T follicular helper cell (primary cell): ENCODE measurements at places on chromosomes 5 and 9.

DNA sequence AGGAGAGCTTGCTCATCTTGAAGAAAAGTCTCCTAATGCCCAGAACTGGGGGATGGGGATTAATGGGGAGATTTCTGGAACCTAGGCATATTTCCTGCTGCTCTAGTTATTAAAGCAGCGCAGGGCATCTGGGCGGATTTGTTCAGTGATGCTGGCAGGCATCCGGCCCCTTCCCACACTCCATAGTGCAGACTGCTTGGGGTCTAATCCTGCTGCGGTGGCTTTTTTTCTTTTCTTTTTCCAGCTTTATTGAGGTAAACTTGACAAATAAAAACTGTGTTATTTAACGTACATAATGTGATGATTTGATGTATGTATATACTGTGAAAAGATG lies 30.7 kb downstream of the PPARGC1B start:
- DNase-seq = no peak

- no peak for DNase-seq
Measured at GRCh38 chr5:17227868-17228267, 10.4 kb downstream of the BASP1 start.

DNA sequence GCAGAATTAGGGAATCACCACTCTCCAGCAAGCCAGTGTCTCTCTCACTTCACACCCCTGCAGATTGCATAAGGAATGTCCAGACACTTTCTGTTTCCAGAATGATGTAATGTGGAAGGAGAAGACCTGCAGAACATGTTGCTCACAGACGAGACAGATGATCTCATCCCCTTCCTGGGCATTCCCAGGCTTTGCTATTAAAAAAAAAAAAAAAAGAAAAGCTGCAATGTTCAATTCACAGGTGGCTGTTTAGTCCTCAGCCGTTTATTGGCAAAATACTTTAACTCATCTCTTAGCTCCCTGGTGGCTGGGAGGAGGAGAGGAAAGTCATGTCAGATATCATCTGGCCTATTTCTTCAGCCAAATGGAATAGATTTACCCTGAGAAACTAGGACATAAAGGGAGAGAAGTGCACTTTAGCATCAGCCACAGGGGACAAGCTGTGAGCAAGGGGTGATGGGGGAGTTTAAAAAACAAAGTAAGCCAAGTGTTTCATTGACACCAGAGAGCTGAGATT lies 95.9 kb upstream of the TNC start:
- DNase-seq = no peak

DNA sequence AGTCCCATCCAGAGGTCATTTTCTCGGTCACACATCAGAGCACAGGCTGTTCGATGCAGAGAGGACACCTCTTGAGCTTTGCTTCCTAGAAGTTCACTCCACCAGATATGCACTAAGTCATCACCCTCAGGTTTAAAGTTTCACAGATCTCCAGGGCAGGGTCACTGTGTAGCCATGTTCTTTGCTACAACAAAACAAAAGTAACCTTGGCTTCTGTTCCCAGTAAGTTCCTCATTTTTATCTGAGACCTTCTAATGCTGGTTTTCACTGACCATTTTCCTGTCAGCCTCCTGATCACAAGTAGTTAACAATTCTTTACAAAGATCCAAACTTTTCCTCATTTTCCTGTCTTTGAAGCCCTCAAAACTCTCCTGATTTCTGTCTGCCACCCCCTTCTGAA lies 97.5 kb upstream of the CTSV start:
- DNase-seq = no peak

DNA sequence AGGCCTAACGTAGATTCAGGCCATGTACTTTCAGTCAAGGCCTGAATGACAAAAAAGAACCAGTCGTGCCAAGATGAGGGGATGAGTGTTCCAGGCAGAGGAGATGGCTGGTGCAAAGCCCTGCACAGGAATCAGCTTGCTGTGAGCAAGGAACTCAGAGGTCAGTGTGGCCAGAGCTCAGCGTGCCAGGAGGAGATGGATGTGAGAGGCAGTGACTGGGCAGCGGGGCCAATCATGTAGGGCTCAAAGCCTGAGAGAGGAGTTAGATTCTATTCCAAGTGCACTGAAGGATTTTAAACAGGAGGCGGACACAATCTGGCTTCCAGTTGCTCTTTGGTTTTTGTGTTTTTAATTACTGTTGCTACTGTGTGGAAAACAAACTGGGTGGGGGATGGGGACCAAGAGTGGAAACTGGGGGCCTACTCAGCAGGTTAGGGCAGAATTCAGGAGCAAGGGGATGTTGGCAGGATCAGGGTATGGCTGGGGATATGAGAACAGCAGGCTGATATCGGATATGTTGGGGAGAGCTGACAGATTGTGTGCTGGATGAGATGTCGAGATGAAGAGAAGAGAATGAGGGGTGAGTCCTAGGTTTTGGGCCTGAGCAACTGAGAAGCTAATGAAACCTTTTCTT lies 64.3 kb downstream of the ANGPTL2 start:
- DNase-seq = no peak

GRCh38 chr9:99464568-99464967 lies 242.5 kb downstream of the SEC61B start:
- no peak for DNase-seq

- DNase-seq = no peak
Measured at GRCh38 chr5:3307982-3308621, 287.5 kb upstream of the IRX1 start.

DNA sequence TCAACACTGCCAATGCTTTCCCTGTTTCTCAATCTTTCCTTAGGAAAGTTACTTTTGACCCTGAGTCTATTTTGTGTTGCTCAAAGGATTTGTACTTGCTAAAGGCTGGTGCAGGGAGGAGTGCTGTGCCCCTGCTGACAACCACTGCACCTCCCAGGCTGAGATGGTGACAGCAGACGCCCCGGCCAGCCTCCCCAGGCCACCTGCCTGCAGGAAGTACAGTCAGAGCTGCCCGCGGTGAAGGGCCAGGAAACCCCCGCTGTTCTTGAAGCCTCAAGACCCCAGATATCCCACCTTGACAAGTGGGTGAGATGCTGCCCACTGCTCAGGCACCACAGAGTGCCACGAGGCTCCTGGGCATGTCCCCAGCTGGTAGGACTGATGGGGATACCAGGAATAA lies 44.2 kb upstream of the CKMT2 start:
- DNase-seq = no peak

GRCh38 chr5:84378961-84379360 lies 5.7 kb downstream of the EDIL3 start:
- DNase-seq = no peak

GRCh38 chr5:142364251-142365145 lies 39.7 kb upstream of the SPRY4 start:
- DNase-seq = no peak

GRCh38 chr5:78527054-78527859 lies 121.3 kb downstream of the LHFPL2 start:
- DNase-seq = no peak

DNA sequence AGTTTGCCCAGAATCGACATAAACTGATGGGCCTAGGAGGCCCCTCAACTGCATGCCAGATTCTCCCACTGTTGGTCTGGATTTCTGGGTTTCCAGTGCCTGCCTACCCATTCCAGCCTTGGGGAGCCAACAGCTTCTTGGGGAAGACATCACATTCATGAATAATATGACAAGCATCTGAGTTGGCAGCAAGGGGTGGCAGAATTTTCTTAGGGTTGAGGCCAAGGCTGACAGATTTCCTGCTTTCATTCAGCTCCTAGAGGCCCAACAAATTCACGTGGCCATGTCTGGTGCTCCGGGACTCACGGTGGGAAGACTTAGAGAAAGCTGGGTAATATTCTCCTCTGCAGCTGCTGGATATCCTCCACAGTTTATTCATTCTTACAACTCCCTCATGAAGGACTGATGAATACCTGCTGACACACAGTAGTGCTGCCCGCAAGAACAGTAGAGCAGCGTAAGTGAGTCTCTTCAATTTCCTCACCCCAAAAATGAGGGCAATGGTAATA lies 305.0 kb upstream of the TNC start:
- no peak for DNase-seq

- no peak for DNase-seq
Measured at GRCh38 chr5:100826133-100826532, 76.9 kb downstream of the ST8SIA4 start.

DNA sequence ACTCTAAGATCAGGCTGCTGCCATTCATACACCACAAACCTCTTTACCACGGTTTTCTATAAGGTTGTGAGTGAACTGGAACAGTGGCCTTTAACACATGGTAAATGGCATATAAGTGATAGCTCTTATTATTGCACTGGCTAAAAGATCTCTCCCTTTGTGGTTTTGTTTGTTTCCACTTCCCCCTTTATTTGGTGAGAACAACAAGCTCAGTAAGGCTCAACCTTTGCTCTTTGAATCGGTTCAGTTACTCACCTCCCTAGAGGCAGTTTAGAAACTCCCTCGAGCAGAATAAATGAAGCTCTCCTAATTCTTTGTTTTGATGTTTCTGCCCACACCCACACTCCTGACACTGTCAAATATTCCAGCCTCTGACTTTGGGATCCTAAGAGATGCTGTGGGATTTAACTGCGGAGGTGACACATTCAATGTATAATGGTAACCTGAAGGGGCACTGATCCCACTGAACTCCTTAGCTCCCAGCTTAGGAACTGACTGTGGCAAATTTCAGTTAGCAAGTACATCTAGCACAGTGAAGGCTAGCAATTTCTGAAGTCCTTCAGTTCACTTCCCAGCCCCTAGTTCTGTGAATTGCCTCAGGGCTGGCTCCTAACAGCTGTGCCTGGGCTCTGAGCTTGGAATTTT lies 22.5 kb upstream of the RAD23B start:
- no peak for DNase-seq

GRCh38 chr5:163963881-163964280 lies 458.5 kb downstream of the MAT2B start:
- DNase-seq = no peak

GRCh38 chr5:144076521-144077083 lies 93.9 kb downstream of the YIPF5 start:
- DNase-seq = no peak

GRCh38 chr5:168860503-168860902 lies 281.3 kb upstream of the PANK3 start:
- no peak for DNase-seq

GRCh38 chr9:91043056-91043810 lies 241.6 kb downstream of the SYK start:
- no peak for DNase-seq

DNA sequence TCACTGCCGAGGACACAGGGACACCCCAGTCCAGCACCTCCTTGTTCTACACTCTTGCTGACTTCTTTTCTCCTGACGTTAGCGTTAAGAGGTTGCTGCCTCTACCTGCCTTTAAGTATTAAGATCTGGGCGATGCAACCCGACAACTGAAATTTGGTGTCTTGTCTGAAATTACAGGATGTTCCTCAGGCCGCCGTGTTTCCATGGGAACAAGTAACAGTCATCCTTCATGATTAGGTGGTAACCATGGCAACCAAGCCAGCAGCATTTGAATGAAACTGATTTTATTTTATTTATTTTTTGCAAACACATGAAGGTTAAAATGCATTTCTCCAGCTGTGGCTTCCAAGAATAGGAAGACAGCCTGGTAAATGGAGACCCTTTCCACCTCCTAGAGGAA lies 20.8 kb downstream of the DAB2IP start:
- DNase-seq = no peak

GRCh38 chr5:57249265-57249874 lies 75.5 kb downstream of the GPBP1 start:
- DNase-seq = no peak

DNA sequence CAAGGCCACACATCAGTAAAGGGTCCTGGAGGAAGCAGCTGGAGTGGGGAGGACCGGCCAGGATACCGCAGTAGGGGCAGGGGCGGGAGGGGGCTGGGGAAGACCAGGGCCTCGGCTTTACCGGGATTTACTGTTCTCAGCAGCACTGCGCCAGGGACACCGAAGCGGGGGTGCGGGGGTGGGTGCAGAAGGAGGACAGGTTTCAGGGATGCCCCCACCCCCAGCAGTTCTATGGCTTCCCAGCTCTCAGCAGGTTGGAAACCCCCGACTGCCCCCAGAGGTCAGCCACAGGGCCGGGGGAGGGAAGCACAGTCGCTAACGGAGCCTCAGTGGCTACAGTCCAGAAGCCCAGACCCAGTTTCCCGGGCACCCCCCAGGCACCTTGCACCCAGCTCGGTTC lies 21.3 kb downstream of the NR5A1 start:
- DNase-seq = no peak

GRCh38 chr5:69498384-69498783 lies 5.8 kb downstream of the OCLN start:
- DNase-seq = no peak

GRCh38 chr5:120405923-120406322 lies 58.2 kb upstream of the PRR16 start:
- no peak for DNase-seq

GRCh38 chr9:131484051-131484445 lies 18.7 kb upstream of the POMT1 start:
- DNase-seq = no peak

DNA sequence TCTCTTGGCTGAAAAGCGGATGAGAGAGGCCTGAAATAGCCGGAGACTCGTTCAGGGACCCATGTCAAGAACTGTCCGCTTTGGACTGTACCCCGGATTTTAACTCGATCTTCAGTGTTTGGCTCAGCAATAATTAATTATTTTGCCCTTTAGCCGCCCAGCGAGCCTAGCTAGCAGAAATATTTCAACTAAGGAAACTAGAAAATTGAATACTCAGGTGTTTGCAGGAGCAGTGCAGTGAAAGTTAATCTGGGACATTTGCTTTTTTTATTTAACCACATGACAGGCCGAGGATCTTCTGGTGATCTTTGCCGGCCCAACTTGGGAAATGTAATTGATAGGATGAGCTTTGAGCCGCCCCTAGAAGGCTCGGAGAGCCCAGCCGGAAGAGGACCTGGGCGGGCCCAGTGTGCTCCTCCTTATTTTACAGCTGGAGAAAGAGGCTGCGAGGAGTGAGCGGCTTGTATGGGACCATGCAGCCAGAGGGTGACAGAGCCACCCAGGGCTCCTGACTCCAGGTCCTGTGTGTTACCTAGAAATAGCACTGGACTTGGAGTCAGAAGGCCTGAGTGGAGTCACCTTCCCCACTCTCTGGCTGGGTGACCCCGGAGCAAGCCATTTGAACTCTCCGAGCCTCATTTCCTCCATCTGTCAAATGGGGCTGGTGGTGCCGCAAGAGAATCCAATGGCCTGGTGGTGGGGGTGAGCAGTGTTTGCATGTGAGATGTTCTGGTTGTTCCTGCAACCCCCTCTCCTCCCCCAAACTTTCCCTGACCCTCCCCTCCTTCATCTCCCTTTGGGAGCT lies 2.4 kb downstream of the PPARGC1B start:
- DNase-seq = no peak

- DNase-seq = no peak
Measured at GRCh38 chr9:8365029-8365428, 565.5 kb upstream of the DMAC1 start.

GRCh38 chr9:129547869-129548570 lies 72.9 kb downstream of the C9orf50 start:
- DNase-seq = no peak
